NCI-H1417 treated with DMSO at 0.1 percent for 48 hours (cell line): ENCODE measurements at places on chromosomes 13 and 19.

DNA sequence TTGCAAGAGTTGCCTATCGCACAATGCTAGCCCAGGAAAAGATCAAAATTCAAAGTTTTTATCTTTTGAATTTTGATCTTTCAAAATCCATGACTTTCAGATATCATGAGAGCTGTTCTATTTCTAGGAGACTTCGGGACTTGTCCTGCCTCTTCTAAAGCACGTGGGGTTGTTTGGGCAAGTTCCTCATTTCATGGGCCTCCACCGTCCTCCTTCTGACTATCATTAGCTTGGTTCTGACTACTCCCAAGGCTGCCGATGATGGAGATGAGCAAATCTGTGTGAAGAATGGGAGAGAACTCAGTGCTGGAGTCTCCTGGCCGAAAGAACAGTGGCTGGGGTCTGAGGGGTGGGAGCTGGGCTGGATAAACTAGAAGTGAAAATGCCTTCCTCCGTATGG is 86.5 kb downstream of the COL4A1 start:
- no peak for DNase-seq

DNA sequence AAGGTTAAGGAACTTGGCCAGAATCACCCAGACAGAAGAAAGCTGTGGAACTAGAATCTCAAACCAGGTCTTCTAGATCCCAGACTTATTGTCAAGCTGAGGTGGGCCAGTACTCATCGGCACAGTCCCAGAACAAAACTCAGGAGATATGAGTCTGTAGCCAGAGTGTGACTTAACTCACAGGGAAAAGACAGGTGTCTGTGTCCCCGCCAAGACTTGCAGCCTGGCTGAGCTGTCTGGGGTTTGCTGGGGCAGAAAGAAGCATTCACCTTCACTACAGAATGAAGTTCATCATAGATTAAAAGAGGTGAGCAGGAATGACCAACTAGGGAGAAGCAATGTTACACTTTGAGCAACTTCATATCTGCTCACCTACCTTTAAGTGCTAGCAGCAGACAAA is 257.2 kb downstream of the FOXO1 start:
- DNase-seq = no peak

- DNase-seq = no peak
Measured at GRCh38 chr13:29453617-29454011, 141.9 kb downstream of the SLC7A1 start.

DNA sequence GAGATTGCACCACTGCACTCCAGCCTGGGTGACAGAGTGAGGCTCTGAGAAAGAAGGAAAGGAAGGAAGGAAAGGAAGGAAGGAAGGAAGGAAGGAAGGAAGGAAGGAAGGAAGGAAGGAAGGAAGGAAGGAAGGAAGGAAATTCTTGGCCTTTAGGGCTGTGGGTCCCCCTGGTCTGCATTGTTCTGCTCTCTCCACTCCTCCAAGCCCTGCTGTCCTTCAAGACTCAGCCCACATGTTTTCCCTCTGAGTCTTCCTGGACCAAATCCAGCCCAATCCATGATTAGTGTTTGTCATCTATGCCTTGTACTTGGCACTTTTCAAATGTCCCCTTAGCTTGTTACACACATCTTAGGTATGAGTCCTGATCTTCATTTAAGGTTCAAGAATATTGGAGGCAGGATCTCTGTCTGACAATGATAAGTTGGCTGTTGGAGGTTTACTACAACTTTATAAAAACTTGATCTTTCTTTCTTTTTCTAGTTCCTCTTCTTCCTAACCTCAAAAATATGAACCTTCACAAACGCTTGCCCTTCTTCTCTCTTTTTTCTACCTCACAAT is 48.8 kb upstream of the INTS6 start:
- DNase-seq = no peak

DNA sequence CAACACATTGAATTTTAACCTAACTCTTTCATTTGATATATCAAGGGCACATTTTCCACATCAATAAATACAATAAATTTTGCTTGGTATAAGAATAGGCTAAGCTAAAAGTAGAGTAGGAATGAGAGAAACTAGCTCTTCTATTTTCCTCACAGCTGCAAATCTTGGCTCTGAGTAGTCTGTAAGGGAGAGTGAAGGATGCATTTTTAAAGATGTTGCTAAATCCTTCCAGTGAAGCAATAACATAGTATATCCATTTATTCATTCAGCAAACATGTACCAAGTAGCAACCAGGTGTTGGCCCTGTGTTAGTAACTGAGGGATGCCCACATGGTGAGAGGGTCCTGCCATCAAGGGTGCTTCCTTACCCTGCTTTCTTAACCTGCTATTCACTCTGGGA is 799.9 kb downstream of the PCDH9 start:
- DNase-seq = no peak

DNA sequence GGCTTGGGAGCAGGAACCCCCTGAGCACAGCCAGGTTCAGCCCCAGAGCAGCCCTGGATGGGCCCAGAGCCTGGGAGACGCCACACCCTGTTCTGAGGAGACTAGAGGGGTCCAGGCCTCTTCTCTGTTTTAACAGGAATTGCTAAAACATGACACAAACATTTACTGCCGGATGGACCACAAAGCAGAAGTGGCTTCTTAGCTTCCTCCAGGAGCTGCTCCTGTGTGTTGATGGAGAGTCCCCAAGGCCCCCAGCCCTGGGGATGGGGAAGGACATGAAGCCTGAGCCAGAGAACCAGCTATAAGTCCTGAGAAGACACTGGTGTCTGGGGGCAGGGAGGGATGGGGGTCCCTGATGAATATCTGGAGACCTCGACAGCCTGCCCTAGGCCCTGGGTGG is 14.6 kb downstream of the CEACAM3 start:
- no peak for DNase-seq

GRCh38 chr13:50766013-50766412 is 77.5 kb downstream of the DLEU7 start:
- DNase-seq = no peak

DNA sequence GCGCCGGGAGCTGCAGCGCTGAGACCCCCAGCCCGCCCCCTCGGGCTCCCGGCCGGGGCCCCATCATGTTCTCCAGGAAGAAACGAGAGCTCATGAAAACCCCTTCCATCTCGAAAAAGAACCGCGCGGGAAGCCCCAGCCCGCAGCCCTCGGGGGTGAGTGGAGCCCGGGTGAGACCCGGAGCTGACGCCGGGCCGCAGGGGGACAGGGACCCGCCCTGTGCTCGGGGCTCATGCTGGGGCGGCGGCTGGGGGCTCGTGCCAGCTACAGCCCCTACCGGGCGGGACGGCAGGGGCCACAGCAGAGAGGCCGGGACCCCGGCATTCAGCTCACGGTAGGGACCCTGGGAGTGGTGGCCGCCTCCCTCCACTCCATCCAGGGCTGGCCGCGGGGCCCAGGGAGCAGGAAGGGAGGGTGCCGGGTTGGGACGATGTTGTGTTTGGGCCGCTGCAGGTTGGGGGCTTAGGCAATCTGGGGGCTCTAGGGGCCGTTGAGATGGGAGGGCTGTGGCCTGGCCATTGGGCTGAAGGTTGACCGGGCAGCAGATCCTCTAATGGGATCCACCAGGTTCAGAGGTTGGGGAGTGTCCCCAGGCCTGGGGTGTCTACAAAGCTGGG is 482 bp downstream of the ARHGAP45 start:
- no peak for DNase-seq

DNA sequence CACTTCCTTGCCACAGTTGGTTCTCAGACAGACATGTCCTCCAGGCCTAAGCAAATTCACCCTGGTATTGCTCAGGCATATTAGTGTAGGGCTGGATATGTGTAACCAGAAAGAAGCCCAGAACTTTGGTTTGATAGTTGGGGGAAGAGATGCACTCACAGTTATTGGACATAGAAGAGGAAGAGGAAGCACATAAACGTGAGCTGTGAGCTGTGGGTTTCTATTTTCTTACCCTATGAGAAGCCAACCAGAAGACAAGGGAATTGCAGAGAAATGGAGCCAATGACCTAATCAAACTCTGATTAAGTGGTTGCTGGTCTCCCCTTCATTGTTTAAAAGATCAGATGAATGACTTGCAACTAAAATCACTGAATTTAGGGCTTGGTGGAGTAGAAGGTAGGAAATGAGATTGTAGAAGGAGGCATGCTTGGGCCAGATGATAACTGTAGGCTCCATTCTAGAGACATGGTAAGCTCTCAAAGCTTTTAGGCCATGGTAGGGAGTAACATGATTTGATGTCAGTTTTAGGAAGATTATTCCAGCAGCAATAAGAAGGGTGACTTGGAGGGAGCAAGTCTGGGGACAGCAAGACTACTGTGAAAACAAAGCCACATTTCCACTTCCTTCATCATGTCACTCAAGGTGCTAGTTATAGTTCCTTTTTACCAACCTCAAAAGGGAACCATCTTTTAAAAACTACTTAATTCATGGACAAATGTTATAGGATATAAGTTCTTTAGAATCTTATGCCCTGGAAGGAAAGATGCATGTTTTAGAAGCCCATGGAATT is 24.1 kb upstream of the WDFY2 start:
- DNase-seq = no peak

DNA sequence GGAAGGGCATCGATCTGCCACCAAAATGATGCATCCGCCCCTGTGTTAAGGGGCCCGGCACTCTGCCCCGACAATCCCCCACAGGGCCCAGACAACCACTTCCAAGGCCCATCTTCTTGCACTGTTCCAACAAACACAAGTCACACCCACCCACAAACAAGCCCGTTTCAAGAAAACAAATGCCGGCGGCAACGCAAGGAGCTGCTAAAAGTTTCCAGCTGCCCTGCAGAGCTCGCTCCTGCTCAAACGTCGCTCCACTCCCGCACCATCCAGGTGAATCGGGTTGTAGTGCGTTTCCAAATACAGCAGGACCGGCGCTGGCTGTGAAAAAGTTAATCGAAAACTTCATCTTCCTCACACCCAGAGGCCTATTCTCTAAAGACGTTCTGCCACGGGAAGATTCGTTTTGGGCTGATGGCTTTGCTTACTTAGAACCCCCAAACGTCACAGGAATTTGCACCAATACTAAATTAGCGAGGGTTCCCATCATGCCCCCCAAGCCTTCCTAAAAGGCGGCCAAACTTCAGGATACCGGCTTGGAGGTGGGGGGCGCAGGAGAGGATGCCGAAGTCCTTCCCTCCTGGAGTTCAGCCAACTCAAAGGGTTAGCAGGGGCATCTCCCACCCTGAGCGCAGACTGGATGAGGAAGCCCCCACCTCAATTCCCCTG is 107.4 kb upstream of the DOCK9 start:
- DNase-seq = no peak

- no peak for DNase-seq
Measured at GRCh38 chr19:29685326-29685725, 20.1 kb downstream of the PLEKHF1 start.

GRCh38 chr13:75829830-75830229 is 193.7 kb downstream of the LMO7 start:
- DNase-seq = no peak

DNA sequence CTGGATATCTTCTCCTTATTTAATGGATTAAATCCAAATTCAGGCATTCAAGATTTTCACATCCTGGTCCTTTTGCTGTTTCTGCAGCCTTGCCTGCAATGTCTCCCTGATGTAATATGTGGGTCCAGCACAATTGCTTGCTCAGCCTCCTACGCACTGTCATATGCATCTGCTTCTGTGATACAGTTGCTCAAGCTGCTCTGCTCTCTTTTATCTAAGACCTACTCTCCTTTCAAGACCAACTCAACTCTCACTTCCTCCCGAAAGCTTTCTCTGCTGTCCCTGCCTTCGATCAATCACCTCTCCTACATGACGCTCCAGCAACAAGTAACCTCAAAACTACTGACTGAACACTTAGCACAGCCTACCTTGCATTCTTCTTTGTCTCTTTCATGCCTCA is 138.2 kb downstream of the DCLK1 start:
- DNase-seq = no peak

GRCh38 chr19:47582320-47582909 is 9.5 kb upstream of the ZNF541 start:
- DNase-seq = no peak

- DNase-seq = no peak
Measured at GRCh38 chr19:1385816-1386215, 2.1 kb downstream of the NDUFS7 start.

GRCh38 chr13:19676168-19676567 is 42.7 kb downstream of the MPHOSPH8 start:
- DNase-seq = no peak

GRCh38 chr13:20713014-20713376 is 9.5 kb downstream of the IL17D start:
- DNase-seq = no peak

- no peak for DNase-seq
Measured at GRCh38 chr13:101521371-101521770, 68.9 kb downstream of the ITGBL1 start.

DNA sequence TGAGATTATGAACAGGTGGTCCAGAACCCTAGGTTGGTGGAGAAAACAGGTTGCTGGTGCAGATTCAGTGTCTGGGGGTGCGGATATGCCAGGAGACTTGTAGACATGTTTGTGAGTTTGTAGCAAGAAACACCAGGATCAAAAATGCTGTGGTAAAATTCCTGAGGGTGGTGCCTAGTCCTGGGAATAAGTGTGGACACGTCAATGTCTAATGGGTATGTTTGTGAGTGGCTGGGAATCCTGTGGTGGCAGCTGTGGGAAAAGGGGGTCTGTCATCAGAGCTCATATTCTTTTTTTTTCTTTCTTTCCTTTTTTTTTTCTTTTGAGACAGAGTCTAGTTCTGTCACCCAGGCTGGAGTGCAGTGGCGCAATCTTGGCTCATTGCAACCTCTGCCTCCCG is 7.2 kb downstream of the ZNF708 start:
- no peak for DNase-seq

GRCh38 chr19:9597027-9597426 is 12.7 kb upstream of the ZNF121 start:
- DNase-seq = no peak

DNA sequence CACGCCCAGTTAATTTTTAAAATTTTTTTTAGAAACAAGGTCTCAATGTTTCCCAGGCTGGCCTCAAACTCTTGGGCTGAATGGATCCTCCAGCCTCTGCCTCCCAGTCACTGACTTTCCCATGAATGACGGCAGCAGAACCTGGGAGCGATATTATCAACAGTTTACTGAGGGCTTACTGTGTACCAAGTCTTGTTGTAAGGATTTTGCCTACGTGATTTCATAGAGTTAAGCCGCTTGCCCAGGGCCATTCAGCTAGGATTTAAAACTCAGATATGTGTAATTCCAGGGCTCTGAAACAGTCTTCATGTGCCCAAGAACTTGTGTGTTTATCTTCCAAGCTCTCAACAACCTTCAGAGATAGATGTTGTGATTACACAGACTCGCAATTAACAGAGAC is 6.0 kb upstream of the KXD1 start:
- DNase-seq = no peak
